ENCODE measurements at places on chromosomes 3 and 15. TPM values are rescaled to one million over a fixed set of nuclear protein-coding genes. Genes with fewer than 3 reads are reported as not detected.
A peak's percentile ranks its signal among the peaks of the same experiment; 100 is the strongest.

GRCh38 chr15:87326269-87326668, 930.3 kb downstream of the NTRK3 start:
- no peak for DNase-seq

GRCh38 chr15:73964736-73965093, 27.4 kb downstream of the STOML1 start:
- peak; percentile 90 for DNase-seq

GRCh38 chr3:16472593-16472992, 40.9 kb downstream of the RFTN1 start:
- DNase-seq: no peak

DNA sequence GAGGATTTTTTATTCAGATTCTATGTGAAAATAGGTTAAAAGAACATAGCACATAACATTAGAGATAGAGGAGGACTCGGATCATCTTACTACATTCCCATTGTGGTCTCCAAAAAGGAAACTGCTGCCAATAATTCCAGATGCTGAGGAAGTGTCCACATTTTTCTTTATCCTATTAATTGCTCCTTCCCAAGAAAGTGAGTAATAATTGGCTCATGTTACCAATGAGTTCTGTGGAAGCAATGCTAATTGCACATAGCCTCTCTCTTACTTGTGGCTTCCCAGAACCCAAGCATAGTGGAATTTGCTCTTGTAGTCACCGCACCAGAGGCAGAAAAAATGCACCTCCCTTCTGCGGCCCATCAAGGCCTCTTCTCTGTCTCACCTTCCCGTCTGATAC, 208.4 kb downstream of the PLOD2 start:
- DNase-seq: no peak

DNA sequence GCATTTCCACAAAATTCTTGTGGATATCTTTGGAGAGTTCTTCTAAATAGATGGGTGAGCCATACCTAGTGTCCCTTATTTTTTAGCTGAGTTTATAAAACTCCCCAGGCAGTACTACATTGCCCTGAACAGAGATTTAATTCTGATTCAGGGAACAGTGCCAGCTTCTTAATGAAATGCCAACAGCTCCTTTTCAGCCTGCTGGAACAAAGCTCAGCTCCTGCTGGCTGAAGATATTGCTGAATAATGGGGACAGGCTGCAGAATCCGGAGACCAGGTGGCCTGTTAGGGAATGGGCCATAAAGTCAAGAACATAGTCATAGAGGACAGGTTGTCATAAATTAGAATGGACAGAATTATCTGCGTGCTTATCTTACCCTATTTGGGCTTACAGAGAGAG, 8.9 kb downstream of the HGD start:
- no peak for DNase-seq

DNA sequence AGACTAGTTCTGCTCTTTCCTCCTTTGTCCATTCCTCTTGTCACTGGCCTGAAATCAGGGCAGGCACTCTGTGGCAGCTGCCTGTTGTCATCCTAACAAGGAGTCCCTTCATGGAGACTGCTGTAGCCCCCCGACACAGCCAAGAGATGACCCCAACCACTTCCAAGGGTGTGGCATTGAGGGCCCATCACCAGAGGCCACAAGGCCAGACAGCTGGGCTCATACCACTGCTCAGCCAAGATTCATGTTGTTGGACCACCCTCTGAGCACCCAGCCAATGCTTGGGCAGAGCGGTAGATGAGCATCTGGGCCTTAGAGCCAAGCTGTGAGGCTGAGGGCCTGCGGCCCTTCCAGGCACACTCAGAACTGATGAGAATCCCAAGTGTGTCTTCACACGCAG, 85.4 kb downstream of the EPHB1 start:
- DNase-seq: no peak

GRCh38 chr15:93253681-93254080, 164.7 kb upstream of the RGMA start:
- no peak for DNase-seq

DNA sequence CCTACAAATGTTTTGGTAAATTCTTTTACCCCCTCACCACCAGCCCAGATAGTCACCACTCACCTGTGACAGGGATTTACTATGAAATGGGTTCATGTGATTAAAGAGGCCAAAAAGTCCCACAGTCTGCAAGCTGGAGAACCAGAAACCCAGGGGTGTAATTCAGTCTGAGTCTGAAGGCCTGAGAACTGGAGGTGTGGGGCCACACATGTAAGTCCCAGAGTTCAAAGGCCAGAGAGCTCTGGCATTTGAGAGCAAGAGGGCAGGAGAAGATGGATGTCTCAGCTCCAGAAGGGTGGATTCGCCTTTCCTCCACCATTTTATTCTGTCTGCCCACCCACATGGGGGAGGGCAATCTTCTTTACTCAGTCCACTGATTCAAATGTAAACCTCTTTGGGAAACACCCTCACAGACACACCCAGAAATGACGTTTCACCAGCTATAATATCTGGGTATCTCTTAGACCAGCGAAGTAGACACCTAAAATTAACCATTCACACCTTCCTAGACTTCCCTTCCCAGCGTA, 11.9 kb downstream of the RTP3 start:
- DNase-seq: no peak

- no peak for DNase-seq
Measured at GRCh38 chr3:72004749-72005292, 219.9 kb upstream of the PROK2 start.

GRCh38 chr3:8110966-8111798, 390.4 kb upstream of the LMCD1 start:
- peak; percentile 47 for DNase-seq

DNA sequence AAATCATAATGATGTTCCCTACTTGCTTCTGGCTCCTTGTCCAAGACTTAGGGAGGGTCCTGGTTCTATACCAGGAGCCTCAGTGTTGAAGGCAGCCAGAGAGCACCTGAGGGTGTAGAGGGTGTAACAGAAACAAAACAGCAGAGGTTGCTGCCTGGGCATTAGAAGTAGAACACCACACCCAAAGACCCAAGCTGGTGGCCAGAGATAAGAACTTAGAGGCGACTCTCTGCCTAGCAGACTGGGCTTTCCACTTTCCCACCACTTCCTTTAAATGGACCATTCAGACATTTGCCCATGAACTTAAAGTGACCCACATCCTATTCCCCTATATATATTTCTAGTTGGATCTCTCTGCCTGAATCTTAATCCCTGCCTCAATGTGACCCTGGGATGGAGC, 189.8 kb downstream of the KLF13 start:
- peak; percentile 59 for DNase-seq

GRCh38 chr15:38059665-38060064, 125.2 kb downstream of the TMCO5A start:
- DNase-seq: no peak

DNA sequence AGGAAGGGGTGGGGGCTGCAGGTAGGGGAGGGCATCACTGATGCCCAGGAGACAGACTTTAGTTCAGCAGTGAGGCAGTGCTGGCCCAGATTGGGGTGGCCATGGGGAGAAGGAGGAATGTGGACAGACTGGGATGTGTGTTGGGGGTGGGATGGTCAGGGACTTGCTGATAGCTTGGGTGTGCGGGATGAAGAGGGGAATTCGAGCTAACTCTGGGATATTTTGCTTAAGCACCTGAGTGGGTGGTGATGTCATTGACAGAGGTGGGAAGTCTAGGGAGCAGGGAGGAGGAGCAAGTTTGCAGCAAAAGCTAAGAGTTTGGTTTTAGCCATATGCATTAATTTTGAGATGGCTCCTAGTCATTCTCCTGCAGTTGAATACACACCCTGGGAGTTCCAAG, 207.5 kb downstream of the RPLP1 start:
- DNase-seq: no peak

GRCh38 chr3:157310329-157311052, 126.2 kb upstream of the PTX3 start:
- no peak for DNase-seq

DNA sequence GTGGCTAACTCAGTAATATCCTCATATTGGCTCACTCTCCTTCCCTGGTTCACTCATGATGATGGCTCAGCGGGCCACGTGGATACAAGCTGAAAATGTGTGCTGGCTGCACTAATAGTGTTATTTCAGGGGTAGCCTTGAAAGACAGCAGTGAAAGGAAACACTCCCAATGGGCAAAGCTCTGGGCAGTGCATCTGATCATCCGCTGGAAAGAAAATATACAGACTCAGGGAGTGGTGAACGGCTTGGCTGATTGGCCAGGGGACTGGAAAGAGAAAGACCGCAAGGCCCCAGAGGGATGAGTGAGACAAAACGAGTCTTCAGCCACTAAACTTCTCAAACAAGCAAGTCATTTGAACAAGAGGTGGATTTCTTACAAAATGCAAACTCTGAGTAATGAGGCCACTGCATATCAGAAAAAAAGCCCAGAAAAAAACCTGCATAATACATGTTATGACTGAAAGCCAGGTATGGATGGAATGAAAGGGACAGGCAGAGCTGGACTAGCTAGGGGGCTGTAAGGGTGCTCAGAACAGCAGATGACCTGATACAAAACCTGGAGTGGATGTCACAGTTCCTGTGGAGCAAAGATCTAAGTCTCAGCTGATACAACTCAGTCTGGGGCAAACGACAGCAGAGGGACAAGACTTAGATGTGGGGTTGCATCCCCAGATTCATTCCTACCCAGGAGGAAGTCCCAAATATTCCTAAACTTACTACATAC, 33.3 kb downstream of the CMTM6 start:
- no peak for DNase-seq

DNA sequence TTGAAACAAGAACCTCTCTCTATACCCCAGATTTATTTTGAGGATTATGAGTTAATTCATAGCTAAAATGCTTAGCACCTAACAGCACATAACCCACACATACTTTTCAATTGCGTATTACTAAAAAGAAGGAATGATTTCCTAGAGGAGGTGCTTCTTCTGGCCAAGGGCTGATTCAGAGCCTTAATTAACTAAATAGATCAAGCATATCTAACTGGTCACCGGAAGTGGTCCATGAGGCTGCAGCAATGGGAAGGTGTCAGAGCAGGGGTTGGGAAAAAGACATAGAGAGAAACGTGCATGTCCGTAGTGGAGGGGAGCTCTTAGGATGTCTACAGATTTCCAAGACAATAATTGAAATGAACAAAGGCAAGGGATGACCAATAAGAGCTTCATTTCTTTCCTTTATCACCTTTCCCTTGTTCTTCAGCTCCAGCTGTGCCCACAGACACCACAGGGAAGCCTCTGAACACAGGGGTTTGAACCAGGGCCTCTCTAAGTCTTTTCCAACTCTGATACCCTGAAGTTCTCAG, 467 bp downstream of the HGD start:
- no peak for DNase-seq

- no peak for DNase-seq
Measured at GRCh38 chr3:142577696-142578328, 721 bp downstream of the ATR start.

DNA sequence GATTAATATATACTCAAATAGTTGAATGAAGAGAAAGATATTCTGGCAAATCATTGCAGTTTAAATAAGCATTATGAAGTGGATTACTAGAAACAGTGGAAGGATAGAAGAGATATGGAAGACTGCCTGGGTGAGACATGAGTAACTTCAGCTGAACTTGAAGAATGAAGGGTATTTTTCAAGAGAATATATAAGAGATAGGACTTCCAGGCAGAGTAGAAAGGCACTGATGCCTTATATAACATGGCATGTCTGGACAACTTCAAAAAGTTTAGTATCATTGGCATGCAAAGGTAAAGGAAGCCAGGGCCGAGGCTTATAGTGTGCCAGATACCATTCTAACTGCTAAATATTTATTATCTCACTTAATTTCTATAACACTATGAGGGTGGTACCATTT, 126.5 kb upstream of the SLC7A14 start:
- DNase-seq: no peak

DNA sequence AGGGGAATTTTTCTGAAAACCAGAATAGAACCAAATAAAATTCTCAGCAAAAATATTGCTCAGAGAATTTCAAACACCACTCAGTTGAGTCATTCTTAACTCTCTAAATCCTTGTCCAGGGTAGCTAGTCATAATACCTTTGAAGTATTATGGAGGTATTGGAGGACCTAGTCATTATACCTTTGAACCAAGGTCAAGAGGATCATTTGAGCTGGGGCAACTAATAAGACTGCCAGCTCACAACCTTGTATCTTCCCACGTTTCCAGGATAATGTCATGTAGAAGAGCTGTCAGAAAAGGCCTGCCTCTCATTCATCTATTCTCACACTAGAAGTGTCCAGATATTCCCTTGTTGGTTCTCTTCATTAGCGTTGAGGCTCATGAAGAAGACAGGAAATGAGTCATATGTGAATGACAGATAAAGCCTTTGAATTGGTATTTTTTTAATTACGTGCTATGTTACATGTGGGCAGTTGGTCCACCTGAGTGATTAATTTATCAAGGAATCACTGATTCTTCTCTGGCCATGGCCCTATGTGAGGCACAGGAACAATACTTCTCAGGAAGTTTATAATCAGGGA, 48.3 kb downstream of the TOPAZ1 start:
- DNase-seq: no peak

DNA sequence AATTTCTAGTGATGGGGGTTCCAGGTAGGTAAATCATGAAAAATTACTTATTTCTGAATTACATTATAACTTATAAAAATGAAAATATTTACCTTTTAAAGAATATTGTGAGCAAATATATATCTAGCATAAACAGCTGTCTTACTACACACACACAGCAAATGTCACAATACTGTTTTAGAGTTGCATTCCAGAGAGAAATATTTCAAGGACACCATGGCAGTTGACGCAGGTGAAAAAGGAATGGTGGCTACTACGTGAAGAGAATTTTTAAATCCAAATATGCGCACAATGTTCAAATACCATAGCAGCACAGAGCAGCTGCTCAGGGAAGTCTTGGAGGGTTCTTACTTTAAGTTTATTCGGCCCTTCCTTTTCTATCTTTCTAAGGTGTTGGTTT, 356.2 kb downstream of the CGGBP1 start:
- DNase-seq: no peak

GRCh38 chr3:89699771-89700170, 592.4 kb downstream of the EPHA3 start:
- no peak for DNase-seq

- no peak for DNase-seq
Measured at GRCh38 chr3:14366248-14366647, 36.2 kb upstream of the SLC6A6 start.

- no peak for DNase-seq
Measured at GRCh38 chr3:87626546-87626945, 350.2 kb upstream of the POU1F1 start.

- no peak for DNase-seq
Measured at GRCh38 chr3:119125742-119126504, 20.0 kb upstream of the TEX55 start.

The GRIP2 gene
- 0.05 TPM for total RNA-seq

The EIF4G1 gene
- total RNA-seq: 162 TPM

The EHHADH gene
- total RNA-seq: 44.3 TPM

The UQCRC1 gene
- 373 TPM for total RNA-seq

The GPR15 gene
- 0.08 TPM for total RNA-seq

The SLC2A2 gene
- total RNA-seq: 434 TPM

The MEX3B gene
- total RNA-seq: 1.4 TPM

The MON1A gene
- total RNA-seq: 9.0 TPM

The BTBD1 gene
- total RNA-seq: 43.9 TPM

The HRG gene
- 139 TPM for total RNA-seq

All from liver (tissue), 10 donors.